Muscle of back (tissue), 13 donors: ENCODE measurements at places on chromosomes 2 and 18.
A peak's percentile ranks its signal among the peaks of the same experiment; 100 is the strongest.

- no peak for DNase-seq
Measured at GRCh38 chr2:147916067-147916466, 71.2 kb downstream of the ACVR2A start.

GRCh38 chr2:98623657-98624056, 15.3 kb downstream of the UNC50 start:
- DNase-seq, result no peak

GRCh38 chr18:26442126-26442525, 106.2 kb downstream of the KCTD1 start:
- peak; percentile 40 for DNase-seq

DNA sequence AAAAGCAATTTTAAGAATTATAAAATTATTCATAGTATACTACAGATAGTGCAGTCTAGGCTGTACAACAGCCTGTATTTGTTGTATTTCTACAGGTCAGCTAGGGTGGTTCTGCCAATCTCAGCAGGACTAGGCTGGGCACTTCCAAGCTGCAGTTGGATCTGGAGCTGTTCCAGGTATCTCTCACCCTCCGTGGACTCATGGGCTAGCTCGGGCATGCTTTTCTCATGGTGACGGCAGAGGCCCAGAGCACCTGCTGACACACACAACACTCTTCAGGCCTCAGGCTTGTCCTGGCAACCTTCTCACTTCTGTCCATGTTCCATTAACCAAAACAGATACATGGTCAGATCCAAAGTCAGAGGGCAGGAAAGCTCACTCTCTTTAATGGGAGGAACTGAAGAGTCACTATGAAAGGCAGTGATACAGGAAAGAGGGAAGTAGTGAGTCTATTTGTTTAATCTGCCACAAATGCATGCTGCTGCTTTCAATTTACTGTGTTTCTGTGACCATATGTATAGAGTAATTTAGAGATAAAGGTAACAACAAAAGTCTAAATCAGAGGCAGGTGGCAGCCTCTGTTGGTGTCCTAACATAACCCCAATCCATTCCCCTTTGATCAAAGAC, 462.4 kb upstream of the ACVR2A start:
- DNase-seq, result no peak

DNA sequence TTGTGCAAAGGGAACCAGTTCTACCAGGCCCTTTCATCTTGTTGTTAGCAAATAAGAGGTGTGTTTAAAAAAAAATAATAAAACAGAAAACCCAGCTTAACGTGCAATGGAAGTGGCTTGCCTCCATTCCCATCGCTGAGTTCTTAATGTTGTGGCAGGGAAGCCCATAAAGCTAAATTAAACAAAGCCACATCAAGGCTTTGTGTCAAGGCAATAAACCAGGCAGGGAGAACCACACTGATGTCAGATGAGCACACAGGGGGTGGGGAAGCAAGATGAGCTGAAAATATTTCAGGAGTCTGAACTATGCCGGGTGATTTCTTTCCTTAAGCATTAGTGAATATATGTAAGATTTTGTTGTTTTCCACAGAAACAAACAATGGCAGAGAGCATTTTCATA, 73.5 kb downstream of the PHLPP1 start:
- no peak for DNase-seq

DNA sequence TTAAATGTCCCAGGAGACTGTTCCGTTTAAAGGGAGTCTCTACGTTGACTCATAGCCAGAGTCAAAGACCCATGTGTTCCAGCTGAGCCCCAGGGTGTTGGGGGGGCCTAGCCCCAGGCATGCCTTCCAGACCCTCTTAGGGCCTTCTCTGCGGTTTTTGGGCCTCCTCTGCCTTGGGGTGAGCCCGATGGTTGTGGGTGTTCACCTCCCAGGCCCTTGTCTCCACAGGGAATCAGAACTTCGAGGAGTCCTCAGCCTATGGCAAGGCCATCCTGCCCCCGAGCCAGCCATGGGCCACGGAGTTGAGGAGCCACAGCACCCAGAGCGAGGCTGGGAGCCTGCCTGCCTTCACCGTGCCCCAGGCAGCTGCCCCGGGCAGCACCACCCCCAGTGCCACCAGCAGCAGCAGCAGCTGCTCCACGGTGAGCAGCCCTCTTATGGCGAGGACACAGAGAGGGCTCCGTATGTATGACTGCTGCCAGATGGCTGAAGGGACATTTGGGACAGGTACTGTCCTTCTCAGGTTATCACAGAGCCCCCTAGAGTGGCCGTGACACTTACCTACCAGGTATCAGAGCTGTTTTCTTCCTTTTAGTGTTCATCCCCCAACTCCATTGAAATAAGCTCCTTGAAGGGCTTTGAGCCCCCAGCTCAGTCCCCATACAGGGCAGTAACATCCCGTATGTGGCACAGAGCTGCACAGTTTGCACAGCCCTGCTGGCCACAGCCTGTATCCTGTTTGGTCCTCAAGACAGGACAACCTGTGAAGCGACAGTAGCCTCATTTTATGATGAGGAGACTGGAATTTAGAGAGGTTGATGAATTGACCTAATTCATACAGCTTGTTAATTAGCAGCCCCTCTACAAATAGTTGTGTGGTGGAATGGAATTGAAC, 80.7 kb downstream of the EPAS1 start:
- no peak for DNase-seq

GRCh38 chr2:60806988-60807681, 51.1 kb downstream of the PAPOLG start:
- DNase-seq, result no peak

GRCh38 chr2:218168635-218169462, 2.1 kb upstream of the CXCR1 start:
- DNase-seq, result no peak

DNA sequence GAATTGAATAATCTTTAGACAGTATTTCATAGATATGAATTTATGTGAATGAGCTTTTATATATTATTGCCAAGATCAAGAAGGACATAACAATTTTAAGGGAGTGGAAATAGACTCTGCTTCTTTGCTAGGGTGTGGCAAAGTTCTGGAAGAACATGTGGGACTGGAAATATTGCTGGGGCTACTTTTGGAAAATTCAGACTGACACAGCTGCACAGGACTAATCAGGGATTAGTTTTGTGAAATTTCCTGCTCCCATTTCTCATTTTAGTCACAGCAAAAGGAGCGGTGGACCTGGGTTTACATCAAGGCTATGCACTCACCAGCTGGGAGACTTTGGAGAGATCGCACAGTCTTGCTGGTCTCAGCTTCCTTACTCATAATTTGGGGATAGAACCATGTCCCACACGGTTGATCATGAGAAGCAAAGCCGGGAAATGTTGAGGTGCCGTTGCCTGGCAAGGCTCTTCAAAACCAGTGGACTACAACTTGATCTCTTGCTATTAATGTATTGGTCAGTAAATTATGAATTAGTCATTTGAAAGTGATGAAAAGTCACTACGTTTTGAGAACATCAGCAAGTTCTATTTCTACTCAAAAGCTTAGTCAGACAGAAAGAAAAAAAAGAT, 42.4 kb downstream of the IL1RL2 start:
- peak; percentile 44 for DNase-seq

- DNase-seq, result no peak
Measured at GRCh38 chr2:42456126-42456839, 37.5 kb downstream of the KCNG3 start.

DNA sequence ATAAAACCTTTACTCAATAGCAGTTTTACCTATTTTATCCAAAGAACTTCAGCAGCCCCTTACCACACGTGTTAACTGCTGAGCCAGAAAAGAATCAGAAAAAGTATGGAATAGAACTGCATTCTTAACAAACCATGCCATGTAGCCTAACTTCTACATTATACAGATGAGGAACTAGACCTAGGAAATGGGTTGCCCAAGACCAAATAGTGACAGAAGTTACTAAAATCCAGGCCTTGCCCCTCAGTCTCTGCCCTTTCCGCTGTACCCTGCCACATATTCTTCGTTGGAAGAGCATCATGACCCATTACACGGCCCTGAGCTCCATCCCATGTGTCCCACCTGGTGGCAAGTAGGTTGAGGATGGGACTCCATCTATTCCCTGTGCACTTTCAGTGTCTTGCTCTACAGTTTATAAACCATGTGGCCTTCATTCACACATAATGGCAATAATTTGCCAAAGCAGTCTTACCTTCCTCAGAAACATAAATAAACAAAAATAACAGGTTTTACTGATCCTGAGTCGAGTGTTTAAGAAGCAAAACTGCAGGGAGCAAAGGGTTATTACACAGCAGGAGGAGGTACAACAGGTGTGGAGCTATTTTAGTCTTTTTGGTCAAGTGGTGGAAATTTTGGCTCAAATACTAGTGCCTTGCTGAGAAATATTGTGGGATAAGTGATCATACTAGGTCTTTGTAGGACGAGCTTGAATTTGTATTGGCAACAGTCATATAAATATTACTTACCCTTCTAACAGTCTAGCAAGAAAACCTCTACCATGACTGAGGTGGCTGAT, 46.5 kb downstream of the HNRNPLL start:
- no peak for DNase-seq

GRCh38 chr2:201223089-201224073, 37.0 kb upstream of the CASP8 start:
- DNase-seq, result no peak

DNA sequence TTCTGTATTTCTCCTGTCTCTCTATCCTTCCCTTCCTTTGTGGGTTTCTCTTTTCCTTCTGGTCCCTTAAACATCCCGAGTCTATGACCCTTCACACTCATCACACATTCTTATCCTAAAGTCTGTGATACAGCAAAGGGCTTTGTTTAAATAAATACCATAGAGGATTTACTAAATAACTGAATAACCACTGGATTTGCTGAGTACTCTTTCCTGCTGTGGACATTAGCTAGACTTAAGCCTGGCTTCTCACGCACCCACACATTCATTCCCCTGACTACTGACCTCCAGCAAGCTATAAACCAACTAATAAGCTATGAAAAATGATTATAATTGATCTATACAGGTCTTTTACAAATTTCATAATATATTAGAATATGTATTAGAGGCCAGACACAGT, 76.6 kb downstream of the COL4A3 start:
- DNase-seq, result no peak

- DNase-seq, result no peak
Measured at GRCh38 chr2:168560817-168561499, 104.9 kb downstream of the CERS6 start.

GRCh38 chr2:172172513-172173173, 69.9 kb upstream of the DLX2 start:
- peak; percentile 70 for DNase-seq

DNA sequence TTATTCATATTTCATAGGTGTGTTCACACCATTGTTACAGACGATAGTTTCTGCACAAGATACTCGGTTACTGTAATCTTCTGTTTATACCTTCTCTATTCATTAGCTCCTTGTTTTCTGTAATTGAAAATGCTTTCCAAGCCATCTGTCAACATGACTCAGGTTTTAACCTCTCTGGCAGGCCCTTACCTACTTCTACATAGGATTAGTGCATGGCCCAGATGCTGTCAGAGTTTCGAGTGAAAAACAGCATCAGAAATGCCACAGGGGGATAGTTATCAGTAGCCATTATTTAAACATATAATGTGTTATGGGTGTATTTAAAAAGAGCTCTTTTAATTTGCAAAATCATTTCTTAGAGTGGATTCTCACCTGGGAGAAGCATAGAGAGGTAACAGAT, 596.4 kb downstream of the FBXO15 start:
- no peak for DNase-seq

DNA sequence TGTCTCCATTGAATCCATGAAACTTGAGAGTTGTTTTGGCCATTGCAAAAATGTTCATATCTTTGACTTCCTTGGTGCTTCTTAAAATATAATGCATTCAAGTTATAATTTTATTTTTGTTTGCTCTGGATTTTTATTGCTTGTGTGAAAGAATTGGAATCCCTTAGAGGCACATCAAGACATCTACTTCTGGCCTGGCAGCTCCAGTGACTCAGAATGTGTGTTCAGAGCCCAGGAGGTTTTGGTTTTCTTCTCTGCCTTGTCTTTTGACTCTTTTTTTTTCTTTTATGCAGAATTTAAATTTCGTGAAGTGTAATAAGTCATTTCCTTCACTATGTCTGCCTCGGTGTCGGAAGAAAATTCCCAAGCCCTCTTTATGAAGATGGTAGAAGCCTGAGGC, 180.2 kb downstream of the LTBP1 start:
- no peak for DNase-seq

DNA sequence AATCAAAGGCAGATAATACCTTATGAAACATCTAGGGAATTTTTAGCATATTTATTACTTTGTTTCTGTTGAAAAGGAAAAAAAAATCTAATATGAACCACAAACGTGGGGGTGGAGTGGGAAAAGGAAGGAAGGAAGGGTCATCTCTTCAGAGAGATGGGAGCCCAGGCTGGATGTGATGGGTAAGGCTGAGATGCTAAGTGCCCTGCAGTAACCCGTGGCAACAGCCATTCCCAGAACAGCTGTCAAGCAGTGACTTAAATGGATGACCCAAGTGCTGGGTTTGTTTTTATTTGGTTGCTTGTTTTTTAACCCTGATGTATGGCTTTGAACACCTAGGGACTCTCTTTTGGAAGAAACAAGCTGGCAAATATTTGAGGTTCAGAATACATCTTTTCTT, 50.7 kb upstream of the KLF7 start:
- no peak for DNase-seq

DNA sequence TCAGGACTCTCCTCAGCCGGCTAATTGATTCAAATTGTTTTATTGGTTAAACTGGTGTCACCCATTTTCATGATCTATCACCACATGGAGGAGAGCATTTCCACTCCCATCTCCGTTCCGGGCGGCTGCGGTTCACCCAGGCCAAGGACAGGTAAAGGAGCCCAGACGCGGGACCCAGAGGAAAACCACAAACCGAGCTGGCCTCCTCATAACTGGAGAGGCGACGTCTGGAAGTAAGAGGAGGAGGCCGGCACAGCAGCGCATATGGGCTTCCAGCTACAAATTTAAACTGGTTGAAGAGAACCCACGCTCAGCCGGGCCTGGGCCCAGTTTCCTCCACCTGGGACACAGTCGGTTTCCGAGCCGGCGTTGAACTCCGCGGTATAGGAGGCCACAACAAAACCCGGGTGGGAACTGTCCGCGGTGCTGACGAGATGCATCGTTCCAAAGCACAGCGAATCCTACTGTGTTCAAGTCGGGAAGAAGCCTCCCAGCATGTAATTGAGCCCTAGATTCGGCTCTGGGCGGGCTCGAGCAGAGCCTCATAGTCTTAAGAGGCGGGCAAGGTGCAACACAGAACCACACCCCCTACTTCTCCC, 3.0 kb upstream of the SKOR2 start:
- peak; percentile 71 for DNase-seq
